Lung (tissue), 17 donors: ENCODE measurements at places on chromosomes 7 and 10. TPM values are rescaled to one million over a fixed set of nuclear protein-coding genes. Genes with fewer than 3 reads are reported as not detected.

The GPR15LG gene
- total RNA-seq = not detected

The CACUL1 gene
- 38.1 TPM for total RNA-seq

The PKD2L1 gene
- 0.46 TPM for total RNA-seq

The PMS2 gene
- total RNA-seq = 10.8 TPM

The GIMAP1 gene
- 9.5 TPM for total RNA-seq

The SLC39A12 gene
- total RNA-seq = not detected

The OPN1SW gene
- not detected for total RNA-seq

The RSPH10B2 gene
- 5.2 TPM for total RNA-seq

The COL26A1 gene
- total RNA-seq = 0.25 TPM

The TUBGCP2 gene
- total RNA-seq = 65.9 TPM

The AMZ1 gene
- 8.3 TPM for total RNA-seq

The DRGX gene
- total RNA-seq = not detected

The MYL10 gene
- not detected for total RNA-seq

The ANKRD2 gene
- total RNA-seq = not detected

The MAGI2 gene
- 18.0 TPM for total RNA-seq

The HMX2 gene
- total RNA-seq = not detected

The GHRHR gene
- total RNA-seq = not detected

The RBP4 gene
- 35.4 TPM for total RNA-seq

The PON3 gene
- total RNA-seq = 25.5 TPM

The PTPN12 gene
- 338 TPM for total RNA-seq

The EPHB4 gene
- total RNA-seq = 64.2 TPM

The NACAD gene
- 3.7 TPM for total RNA-seq

The PAPOLB gene
- 1.9 TPM for total RNA-seq

The AEBP1 gene
- 43.4 TPM for total RNA-seq

The HMX3 gene
- not detected for total RNA-seq

The NPFFR1 gene
- 2.2 TPM for total RNA-seq

The PLXDC2 gene
- total RNA-seq = 99.6 TPM

The KIAA1217 gene
- total RNA-seq = 35.1 TPM

The TMEM176B gene
- 37.2 TPM for total RNA-seq

The MCM7 gene
- 42.2 TPM for total RNA-seq

The TRIL gene
- 2.9 TPM for total RNA-seq

The ATXN7L1 gene
- 22.5 TPM for total RNA-seq

The EN2 gene
- total RNA-seq = not detected

The STRIP2 gene
- total RNA-seq = 2.0 TPM

The CCDC172 gene
- total RNA-seq = not detected
